ENCODE measurements at places on chromosomes 13 and 19. TPM values are rescaled to one million over a fixed set of nuclear protein-coding genes. Genes with fewer than 3 reads are reported as not detected.

DNA sequence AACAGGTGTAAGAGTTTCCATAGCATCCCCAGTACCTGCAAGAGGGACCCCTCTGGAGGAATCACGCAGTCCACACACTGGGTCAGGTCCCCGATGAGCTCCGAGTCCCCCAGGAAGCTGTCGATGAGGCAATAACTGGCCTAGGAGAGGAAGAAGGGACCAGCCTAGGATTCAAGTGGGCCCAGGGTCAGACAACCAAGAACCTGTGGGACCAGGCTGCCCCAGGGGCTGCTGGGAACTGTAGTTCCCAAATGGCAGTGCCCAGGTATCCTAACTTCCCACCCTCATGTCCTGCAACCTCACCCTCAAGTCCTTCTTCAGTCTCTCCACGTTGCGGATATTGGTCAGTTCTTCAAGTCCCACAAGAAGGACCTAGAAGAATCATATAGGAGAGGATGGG lies 1.8 kb downstream of the FUZ start:
- no peak overlapping the region for H3K27ac ChIP-seq
- H3K4me1 ChIP-seq = peaks cover 20% of the 10 kb centered on the region
- no peak for DNase-seq
- H3K4me3 ChIP-seq = no peak overlapping the region
- H3K36me3 ChIP-seq = peaks cover 9% of the 10 kb centered on the region

DNA sequence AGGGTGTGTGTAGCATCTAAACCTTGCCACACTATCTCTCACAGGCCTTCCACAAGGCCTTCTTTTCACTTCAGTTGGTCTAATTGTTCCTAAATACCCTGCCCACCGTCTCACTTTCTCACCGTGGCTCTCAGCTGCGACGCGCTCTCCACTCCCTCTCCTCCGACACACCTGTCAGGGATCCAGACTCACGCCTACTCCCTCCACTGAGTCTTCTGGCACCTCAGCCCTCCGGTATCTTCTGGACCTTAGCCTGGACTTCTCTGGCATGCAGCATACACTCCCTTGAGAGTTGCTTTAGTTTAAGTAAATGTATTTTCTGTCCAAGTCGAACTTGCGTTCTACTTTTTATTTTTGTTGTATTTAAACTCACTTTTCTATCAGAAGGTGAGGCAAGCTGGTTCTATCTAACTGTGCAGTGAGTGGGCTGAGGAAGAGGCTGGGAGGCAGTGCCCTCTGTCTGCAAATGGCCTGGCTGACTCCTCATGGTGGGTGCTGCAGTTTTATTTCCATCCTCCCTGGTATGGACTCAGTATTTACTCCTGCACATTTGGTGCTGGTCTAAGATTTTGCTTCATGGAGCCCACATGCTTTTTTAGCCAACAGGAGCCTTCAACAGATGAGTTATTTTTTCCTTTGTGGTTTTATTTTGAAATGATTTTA lies 28.5 kb upstream of the ARGLU1 start:
- no peak overlapping the region for H3K4me3 ChIP-seq
- no peak overlapping the region for H3K27ac ChIP-seq
- H3K27me3 ChIP-seq = no peaks in the 10 kb centered on the region
- no peaks in the 10 kb centered on the region for H3K36me3 ChIP-seq
- H3K4me1 ChIP-seq = peaks cover 27% of the 10 kb centered on the region

- no peaks in the 10 kb centered on the region for H3K36me3 ChIP-seq
- peak overlapping the region; percentile 25 for H3K4me3 ChIP-seq
- peaks cover 10% of the 10 kb centered on the region for H3K27me3 ChIP-seq
- peaks cover 23% of the 10 kb centered on the region for H3K4me1 ChIP-seq
Observed at GRCh38 chr19:48502350-48503018, 9.2 kb downstream of the LMTK3 start.

DNA sequence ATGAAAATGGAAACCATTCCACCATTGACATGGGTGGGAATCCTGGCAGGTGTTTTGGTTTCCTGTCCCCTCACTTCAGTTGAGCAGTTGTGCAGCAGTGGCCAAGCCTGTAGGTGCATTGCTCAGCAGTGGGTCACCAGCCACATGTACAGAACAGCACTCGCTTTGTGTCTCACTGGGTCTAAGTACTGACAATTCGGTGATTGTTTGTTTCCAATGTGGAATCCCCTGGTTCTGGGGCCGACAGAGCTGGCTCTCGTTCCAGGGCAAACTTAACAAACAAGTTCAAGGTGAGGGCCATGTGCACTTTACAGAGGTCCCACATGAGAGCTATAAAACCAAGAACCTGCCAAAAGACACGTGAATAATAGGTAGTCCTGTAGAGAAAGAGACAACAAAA lies 54.1 kb upstream of the SPATA13 start:
- DNase-seq = no peak
- H3K27me3 ChIP-seq = no peaks in the 10 kb centered on the region
- H3K4me1 ChIP-seq = no peaks in the 10 kb centered on the region
- H3K36me3 ChIP-seq = no peaks in the 10 kb centered on the region
- H3K27ac ChIP-seq = no peak overlapping the region

GRCh38 chr13:43732726-43733125 lies 54.0 kb downstream of the ENOX1 start:
- no peak overlapping the region for H3K27ac ChIP-seq
- H3K4me1 ChIP-seq = no peaks in the 10 kb centered on the region
- no peaks in the 10 kb centered on the region for H3K27me3 ChIP-seq
- H3K4me3 ChIP-seq = no peak overlapping the region

- no peaks in the 10 kb centered on the region for H3K27me3 ChIP-seq
- H3K36me3 ChIP-seq = no peaks in the 10 kb centered on the region
- DNase-seq = no peak
- no peak overlapping the region for H3K4me3 ChIP-seq
- no peaks in the 10 kb centered on the region for H3K4me1 ChIP-seq
Observed at GRCh38 chr13:105083992-105084391, 1451.5 kb downstream of the EFNB2 start.

Gene PEX11G
- total RNA-seq = 1.1 TPM

Gene PPFIA3
- total RNA-seq = 33.6 TPM

Gene SLC8A2
- total RNA-seq = 3.2 TPM

Gene TEX101
- not detected for total RNA-seq
